ENCODE measurements at places on chromosomes 5 and 9.
A peak's percentile ranks its signal among the peaks of the same experiment; 100 is the strongest.

- no peak for DNase-seq
Measured at GRCh38 chr9:78144663-78145377, 91.1 kb upstream of the CEP78 start.

GRCh38 chr5:133679534-133679933, 67.2 kb upstream of the FSTL4 start:
- no peak for DNase-seq

DNA sequence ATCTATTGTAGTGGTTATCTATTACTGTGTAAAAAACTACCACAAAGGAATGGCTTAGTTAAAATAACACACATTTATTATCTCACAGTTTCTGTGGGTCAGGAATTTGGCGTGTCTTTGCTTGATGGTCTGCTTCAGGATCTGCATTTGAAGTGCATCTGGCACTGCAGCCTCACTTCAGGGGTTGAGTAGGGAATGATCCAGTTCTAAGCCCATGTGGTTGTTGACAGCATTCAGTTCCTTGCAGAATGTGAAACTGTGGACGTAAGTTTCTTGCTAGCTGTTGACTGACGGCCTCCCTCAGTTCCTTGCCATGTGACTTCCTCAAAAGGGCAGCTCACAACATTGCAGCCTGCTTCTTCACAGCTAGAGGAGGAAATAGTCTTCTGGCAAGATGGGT, 2.1 kb upstream of the OGN start:
- DNase-seq: peak; percentile 13

- no peak for DNase-seq
Measured at GRCh38 chr9:132243156-132244074, 81.6 kb downstream of the NTNG2 start.

DNA sequence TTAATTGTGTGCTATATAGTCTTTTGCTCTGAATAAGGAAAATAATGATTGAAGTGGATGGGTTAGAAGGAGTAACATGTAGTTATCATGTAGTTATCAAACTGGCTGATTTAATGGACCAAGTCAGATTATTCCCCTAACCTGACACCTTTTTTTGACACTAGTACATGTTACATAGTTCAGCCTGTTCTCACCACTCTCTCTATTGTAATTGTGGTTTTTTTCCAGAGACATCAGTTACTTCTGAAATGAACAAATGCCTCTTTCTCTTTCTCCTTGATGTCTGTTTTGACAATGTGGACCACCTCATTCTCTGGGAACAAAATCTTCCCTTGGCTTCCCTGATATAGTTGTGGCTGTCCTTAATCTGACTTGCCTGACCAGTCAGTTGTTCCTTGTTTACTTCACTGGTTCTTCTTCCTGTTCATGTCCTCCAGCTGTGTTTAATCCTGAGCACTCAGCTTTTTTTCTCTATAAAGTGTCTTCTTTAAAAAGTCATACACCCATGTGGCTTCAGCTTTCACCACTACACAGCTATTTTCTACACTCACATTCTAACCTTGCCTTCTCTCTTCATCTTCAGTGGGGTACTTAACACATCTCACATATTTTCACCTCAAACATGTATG, 243.4 kb downstream of the ARRDC3 start:
- no peak for DNase-seq

GRCh38 chr5:59829386-59829785, 64.1 kb downstream of the PDE4D start:
- no peak for DNase-seq

Measured in GM19239 (cell line).